ENCODE measurements at places on chromosomes 1 and 21.

- DNase-seq, result no peak
Observed at GRCh38 chr1:226884116-226884625, 13.8 kb downstream of the PSEN2 start.

DNA sequence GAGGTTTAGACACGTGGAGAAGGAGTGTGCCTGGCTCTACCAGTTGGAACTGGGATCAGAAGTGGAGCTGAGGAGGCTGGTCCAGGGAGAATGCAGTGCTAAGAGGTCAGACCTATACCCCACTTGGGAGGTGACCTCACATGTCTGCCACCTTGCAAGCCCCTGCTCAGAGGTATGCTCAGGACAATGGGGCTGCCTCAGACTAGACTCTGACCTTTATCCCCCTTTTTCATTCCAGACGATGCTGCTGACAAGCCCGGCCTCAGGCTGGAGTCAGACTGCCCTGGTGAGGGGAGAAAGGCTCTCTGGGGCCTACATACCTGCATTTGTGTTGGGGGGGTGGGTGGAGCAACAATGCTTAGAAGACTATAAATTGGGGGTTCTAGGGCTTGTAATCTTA is 5.2 kb downstream of the KCNJ10 start:
- DNase-seq, result no peak

DNA sequence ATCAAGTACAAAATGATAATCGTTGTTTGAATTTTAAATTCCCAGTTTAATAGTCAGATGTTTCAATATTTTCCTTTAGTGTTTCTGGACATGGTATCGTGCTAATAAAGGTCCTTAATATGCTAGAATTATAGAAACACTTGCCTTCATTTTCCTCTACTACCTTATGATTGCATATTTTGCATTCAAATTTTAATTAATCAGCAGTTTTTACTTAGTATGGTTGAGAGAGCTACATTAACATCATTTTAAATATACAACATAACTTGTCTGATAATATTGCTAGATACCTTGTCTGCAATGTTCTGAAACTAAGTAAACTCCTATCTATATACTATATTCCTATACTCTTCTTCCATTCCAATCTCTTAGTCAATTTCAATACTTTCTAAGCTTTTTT is 66.3 kb downstream of the USH2A start:
- DNase-seq, result no peak

DNA sequence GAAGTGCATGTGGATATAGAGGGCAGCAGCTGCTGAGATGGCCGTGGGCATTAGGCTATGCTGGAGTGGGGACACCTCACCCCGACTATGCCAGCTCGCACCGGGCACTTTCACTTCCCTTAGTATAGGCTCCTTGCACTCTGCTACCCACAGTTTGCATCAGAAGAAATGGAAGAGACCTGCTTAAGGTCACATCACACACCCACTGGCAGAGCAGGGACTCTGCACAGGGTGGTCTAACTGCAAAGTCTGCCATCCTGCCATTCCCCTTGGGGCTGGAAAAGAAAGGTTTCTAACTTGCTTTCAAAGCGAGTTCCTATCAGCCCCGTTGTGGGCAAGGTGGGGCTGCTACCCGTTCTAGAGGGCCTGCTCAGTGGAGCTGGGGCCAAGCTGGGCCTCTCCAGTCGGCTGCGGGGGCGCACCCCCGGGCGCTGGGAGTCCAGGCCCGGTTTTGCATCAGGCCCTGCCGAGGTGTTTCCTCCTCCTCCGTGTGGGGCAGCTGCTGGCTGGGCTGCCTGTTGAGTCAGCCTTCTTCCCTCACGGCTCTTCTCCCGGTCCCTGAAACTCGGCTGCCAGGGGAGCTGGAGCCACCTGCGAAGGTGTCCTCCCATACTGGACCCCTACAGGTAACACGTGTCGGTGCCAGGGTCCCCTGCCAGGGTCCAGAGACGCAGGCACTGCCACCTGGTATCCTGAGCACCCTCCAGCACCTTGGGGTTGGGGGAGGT is at the start of gene SYTL1:
Gene SYTL1, plus strand, starts transcription at position 498 of the 728 bp plus-strand sequence. CDS start 3,313 bp downstream, outside the sequence.
- DNase-seq, result peak; percentile 56

- no peak for DNase-seq
Observed at GRCh38 chr1:95974586-95974985, 740.6 kb downstream of the RWDD3 start.

- DNase-seq, result no peak
Observed at GRCh38 chr1:219163401-219163954, 10.2 kb upstream of the LYPLAL1 start.

- no peak for DNase-seq
Observed at GRCh38 chr1:56864430-56864829, 9.8 kb downstream of the C8A start.

DNA sequence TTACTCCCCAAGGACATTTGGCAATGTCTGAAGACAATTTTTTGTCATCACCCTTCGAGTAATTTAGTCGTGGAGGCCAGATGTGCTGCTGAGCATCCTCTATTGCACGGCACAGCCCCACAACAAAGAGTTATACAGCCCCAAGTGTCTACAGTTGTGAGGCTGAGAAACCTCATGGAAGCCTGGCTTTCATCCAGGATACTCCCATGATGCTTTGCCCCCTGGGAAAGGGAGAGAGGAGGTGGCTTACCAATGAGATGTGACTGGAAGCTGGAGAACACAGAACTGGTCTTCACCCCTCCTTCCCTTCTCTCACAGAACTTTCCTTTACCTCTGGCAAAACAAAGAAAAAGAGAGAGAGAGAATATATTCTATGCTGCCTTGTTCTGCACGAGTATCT is 150.9 kb upstream of the VAMP3 start:
- DNase-seq, result no peak

DNA sequence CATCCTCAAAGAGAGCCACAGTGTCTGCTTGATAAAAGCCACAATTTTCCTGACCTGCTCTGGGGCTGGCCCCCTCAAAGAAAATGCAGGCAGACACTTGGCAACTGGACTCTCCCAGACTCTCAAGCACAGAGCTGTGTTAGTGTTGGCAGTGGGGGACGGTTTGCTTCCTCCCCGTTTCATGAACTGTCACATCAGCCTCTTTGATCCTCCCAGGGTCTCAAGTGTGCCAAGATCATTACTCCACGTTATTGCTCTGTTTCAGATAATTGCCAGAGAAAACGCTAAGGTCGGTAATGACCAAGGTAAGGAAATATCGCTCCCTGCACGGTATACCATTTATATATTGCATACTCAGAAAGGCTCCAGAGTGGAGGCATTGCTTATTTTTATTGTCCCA is 138.8 kb downstream of the NTMT2 start:
- DNase-seq, result no peak

- DNase-seq, result no peak
Observed at GRCh38 chr1:55927702-55928290, 651.6 kb downstream of the PLPP3 start.

DNA sequence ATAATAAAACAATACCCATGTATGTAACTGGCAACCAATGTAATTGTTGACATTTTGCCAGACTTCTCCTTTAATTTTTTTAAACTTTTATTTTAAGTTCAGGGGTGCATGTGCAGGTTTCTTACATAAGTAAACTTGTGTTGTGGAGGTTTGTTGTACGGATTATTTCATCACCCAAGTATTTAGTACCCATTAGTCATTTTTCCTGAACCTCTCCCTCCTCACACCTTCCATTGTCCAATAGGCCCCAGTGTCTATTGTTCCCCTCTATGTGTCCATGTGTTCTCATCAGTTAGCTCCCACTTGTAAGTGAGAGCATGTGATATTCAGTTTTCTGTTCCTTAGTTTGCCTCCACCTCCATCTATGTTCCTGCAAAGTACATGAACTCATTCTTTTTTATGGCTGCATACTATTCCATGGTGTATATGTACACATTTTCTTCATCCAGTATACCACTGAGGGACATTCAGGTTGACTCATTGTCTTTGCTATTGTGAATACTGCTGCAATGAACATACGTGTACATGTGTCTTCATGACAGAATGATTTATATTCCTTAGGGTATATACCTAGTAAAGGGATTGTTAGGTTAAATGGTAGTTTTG is 6.7 kb downstream of the DEPDC1 start:
- no peak for DNase-seq

DNA sequence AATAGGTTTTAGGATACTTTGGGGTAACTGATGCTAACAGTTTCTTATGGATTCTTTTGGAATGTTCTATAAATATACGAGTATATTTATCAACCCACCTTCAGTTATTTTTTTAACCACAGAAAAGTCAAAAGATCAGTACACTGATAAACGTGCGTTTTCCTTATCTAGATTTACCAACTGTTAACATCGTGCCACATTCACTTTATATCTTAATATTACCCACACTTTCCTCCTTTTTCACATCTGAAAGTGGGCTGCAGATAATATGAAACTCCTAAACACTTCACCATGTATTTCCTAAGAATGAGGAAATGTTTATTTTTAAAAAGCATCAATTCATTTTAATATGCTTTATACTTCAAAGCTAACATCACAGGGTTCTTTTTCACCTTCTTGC is 7.7 kb downstream of the ATF6 start:
- DNase-seq, result no peak

DNA sequence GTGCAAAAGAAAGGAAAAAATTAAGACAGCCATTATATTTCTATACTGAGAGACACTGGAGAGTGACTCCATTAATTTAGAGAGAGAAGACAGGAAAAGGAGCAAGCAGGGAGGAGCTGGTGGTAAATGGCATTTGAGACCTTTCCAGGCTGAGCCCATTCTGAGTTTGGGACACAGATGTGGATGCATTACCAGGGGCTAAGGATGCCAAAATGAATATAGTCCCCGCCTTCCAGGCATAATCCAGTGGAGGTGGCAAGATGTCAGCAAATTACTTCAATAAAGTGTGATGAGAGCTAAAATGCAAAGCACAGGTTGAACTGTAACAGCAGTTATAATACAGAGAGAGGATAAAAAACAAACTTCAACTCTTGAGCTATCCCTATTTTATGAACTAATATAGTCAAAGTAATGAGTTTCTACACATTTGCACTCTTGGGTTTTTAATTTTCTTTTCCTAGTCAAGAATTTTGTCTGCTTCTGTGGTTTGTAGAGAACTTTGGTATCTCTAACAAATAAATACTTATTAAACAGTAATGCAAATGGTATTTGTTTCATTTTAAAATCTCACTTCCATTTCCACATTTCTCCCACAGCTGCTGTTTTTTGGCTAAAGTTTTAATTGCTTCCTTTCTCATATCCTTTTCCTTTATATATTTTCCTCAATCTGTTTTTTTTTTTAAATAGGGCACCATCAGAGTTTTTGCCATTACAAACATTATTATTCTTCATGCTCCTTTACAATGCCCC is 228.2 kb upstream of the KCNK2 start:
- no peak for DNase-seq

GRCh38 chr1:202807926-202808757 is at the start of gene KDM5B:
KDM5B (minus strand) TSS chr1:202808421; CDS start chr1:202808305, 116 bp downstream.
- DNase-seq, result peak; percentile 78

- DNase-seq, result no peak
Observed at GRCh38 chr1:117531222-117531621, 74.6 kb upstream of the TENT5C start.

GRCh38 chr1:53121319-53122172 is 20.9 kb downstream of the SLC1A7 start:
- peak; percentile 86 for DNase-seq

GRCh38 chr1:93751377-93752250 is 70.0 kb upstream of the BCAR3 start:
- DNase-seq, result no peak

- DNase-seq, result no peak
Observed at GRCh38 chr1:205994346-205994745, 8.8 kb downstream of the RAB7B start.

DNA sequence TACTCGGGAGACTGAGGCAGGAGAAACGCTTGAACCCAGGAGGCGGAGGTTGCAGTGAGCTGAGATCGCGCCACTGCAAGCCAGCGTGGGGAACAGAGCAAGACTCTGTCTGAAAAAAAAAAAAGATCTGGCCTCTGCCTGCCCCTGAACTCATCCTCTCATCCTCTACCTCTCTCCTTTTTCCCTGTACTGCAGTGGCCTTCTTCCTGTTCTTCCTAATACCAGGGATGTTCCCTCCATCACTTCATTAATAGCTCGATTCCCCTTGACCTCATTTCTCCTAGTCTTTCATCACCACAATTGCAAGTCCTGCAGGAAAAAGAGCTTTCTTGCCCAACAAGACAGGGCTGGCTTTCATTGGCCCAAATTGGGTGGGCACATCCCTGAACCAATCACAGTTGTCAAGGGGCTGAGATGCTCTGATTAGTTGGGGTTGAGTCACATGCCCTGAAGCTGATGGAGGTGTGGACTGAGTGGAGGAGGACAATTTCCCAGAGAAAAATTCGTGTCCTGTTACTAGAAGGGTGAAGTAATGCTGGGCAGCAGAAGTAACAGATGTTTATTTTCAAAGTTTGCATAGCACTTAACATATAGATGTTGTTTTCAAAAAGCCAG is 86.8 kb upstream of the PUM1 start:
- DNase-seq, result no peak

DNA sequence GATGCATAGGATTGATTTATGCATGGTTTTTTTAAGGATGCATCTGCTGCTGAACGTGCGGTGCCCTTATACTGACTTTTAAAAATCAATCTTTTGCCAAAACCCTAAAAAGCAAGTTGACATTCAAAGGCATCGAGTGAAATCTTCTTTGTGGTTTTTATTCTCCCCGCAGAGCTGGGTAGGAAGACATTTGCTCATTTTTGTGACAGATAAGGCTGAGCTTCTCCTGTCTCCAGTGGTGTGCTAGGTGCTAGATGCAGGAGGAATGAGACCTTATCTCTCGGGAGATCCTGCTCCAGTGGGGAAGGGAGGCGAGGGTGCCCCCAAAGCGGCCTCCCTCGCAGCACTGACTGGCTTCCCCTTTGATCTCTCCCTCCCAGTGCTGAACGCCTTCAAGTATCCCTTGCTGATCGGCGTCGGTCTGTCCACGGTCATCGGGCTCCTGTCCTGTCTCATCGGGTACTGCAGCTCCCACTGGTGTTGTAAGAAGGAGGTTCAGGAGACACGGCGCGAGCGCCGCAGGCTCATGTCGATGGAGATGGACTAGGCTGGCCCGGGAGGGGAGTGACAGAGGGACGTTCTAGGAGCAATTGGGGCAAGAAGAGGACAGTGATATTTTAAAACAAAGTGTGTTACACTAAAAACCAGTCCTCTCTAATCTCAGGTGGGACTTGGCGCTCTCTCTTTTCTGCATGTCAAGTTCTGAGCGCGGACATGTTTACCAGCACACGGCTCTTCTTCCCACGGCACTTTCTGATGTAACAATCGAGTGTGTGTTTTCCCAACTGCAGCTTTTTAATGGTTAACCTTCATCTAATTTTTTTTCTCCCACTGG is 14.9 kb upstream of the CD101 start:
- no peak for DNase-seq

DNA sequence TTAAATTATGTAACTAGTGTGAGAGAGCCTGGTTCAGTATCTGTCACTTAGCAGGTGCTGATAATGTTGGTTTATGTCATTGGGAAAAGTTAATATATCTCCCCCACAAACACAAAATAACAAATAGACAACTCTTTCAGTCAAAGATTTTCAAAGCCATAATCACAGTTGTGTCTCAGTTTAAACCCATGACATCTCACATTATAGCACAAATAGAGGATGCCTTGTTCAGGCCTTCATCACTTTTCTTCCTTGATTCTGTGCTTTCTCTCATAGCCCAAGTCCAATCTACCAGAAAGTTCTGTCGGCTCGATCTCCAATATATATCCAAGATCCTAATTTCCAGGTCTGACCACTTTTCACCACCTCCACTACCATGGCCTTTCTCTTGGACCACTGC is 6.2 kb upstream of the EPS15 start:
- DNase-seq, result no peak

- DNase-seq, result no peak
Observed at GRCh38 chr1:187306710-187307415, 478.1 kb downstream of the PLA2G4A start.

Measured in D341Med (cell line).